ENCODE measurements at places on chromosomes 6 and 20.
A peak's percentile ranks its signal among the peaks of the same experiment; 100 is the strongest.

DNA sequence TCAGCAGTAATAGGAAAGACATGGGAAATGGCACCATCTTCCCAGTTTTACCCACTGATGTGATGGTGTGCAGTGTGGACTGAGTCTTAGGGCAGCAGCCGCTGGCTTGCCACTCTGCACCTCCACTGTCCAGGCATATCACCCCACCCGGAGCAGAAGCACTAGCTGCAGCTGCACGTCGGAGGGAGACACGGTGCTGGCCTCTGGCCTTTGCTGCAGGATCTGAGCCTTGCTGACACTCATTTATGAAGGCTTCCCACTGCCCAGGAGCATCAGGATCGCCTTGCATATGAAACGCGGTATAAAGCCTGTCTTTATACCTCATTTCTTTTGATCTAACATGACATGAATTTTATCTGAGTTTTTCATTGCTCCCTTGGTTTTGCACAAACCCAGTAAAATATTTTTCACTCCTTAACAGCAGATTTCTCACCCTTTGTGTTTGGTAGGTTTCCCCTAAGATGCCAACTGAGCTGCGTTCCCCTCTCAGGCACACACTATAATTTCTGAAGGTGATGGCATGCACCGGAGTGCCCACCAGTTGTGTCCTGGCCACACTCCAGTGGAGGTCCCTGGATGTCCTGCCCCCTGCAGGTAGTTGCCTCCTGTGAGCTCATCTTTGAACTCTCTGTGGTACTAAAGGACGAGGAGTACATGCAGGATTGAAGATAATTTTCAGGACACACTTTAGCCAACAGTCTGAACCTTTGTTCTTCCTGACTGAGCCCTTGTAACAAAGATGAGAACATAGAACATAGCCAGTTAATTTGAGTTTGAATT is 9.0 kb upstream of the EXOC2 start:
- DNase-seq, result no peak

DNA sequence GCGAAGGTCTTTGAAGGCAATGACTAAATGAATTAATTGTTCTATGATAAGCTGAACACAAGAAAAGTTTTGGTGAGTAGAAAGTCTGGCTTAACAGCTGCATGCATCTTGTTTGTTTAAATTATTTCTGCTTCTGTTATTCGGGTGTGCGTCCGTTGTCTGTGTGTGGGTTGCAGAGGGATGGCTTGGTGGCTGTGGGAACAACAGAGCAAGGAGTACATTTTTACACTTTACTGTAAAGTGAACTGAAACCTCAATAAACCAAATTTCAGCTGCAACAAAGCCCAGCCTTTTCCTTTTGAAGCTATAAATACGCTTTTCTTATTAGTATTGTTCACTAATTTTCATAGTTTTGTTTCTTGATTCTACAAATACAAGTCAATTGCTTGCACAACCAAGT is 3.5 kb upstream of the LAMP5 start:
- DNase-seq, result no peak

DNA sequence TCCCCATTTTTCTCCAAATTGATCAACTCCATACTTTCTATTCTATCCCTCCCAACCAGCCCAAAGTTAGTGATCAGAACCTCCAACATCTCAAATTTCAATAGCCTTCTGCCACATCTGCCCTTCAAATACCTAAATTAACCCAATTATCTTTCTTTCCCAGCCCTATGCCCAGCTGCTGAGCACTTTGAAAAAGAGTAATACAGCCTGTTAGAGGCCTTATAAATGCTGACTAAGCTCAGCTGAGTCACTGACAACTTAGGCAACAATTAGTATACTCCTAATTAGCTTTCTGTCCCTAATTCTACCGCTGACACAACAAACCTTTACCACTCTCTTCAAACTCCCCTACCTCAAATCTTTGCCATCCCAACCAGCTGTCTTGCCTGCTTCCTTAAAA is 23.5 kb downstream of the RUNX2 start:
- DNase-seq, result no peak

DNA sequence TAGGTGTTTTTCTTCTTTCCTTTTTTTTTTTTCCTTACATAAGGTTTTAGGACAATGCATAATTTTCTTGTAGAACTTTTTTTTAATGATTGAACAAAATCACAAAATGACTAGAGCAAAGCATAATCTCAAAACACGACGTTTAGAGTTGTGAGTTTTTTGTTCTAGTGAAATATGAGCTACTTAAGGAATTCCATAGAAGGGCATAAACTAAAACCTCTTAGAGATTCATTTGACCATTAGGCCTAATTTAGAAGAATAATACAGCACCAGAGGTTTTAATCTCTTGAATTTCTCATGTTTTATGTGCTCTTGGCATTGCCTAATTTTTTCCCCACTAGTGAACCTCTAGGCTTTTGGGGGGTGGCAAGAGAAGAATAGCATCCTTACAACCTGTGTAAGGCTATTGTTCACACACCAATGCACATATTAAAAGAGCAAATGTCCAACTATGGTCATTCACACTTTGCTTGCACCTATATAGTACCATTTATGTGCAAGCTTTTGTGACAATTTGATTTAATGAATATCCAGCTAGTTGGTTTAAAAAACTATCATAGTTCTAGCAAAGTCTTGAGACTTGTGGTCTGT is 44.6 kb downstream of the HMGN3 start:
- no peak for DNase-seq

DNA sequence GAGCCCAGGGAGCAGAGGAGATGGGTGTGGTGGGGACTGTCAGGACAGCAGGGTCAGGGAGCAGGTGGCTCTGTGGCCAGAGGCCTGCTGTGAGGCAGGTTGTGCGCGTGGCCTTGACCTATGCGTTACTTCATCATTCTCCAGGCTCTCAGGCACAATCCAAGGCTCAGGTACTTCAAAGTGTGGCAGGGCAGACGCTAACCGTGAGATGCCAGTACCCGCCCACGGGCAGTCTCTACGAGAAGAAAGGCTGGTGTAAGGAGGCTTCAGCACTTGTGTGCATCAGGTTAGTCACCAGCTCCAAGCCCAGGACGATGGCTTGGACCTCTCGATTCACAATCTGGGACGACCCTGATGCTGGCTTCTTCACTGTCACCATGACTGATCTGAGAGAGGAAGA is 535 bp downstream of the NCR2 start:
- no peak for DNase-seq

DNA sequence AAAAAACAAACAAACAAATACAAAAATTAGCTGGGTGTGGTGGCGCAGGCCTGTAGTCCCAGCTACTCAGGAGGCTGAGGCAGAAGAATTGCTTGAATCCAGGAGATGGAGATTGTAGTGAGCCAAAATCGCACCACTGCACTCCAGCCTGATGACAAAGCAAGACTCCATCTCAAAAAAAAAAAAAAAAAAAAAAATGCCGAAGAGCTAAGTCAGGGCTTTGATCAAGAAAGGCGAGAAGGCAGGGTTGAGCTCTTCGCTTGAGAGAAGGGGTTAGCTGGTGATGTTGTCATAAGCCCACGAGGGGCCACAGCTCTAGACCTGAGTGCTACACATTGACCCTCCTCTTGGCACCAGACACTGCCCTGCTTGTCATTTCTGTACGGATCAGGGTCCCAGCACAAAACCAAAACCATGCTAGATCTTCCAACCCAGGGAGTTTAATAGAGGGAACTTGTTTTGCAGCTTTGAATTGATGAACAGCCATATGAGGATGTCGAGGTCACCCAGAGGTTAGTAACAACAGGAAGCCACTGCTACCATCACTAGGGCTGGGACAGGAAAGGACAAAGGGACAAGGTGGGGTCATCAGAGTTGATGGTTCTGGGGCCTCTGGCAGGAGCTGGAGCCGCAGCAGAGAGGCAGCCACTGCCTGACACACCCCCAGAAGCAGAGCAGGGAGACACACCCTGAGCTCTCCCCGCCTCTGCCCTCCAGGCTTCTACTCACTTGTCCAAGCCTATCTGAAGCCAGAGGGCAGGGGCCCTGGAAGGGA is 122.7 kb downstream of the SNX5 start:
- DNase-seq, result no peak

GRCh38 chr6:56652994-56653393 is 10.3 kb upstream of the DST start:
- no peak for DNase-seq

DNA sequence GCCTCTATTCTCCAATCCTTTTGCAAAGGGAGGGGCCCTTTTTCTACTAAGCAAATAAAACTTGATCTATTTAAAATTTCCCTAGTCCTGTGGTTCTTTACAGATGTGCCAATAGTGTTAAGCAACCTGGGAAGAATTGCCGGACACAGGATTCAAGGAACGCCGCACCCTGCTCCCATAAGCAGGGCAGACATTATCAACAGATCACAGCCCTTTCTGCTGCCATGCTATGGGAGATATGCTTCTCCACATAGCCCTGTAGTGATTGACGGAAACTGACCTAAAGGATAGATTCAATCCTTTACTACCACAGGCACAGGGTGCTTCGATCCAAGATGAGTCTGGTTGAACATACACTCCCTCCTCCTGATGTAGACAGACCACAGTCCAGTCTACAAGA is 118.4 kb upstream of the TRAF3IP2 start:
- no peak for DNase-seq

DNA sequence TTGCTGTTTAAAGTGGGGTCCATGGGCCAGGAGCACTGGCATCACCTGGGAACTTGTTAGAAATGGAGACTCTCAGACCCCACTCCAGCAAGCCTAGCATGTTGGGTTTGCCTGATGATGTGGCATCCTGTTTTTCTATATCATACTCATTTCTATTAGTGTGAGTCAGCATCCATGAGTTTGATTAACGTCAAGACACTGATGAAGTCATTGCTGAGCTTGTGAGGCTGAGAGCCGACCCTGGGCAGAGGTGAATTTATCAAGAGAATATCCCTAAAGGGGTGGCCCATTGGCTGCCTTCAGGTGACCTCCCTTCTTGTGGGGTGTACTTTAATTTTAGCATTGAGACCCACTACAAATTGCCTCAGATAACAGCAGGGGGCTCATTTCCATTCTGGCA is 43.4 kb upstream of the RNF144B start:
- DNase-seq, result peak; percentile 44

DNA sequence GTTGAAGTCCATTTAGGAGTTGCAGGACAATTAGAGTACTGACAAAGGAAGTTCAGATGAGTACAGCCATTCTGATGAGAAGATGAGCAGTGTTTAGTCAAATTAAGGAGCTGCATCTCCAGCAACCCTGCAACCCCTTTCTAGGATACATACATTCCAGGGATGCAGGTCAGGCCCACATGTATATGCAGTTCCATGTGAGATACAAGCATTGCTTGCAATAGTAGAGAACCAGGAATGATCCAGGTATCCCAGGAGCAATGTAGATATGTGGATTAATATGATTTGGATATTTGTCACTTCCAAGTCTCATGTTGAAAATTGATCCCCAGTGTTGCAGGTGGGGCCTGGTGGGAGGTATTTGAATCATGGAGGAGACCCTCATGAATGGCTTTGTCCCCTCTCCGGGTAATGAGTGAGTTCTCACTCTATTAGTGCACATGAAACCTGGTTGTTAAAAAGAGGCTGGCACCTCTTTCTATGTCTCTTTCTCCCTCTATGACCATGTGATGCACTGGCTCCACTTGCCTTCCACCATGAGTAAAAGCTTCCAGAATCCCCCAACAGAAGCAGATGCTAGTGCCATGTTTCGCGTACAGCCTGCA is 6.4 kb downstream of the HLA-DPA1 start:
- DNase-seq, result no peak

- DNase-seq, result no peak
Measured at GRCh38 chr6:164230259-164230658, 815.7 kb downstream of the QKI start.

- DNase-seq, result no peak
Measured at GRCh38 chr6:108742041-108742440, 106.2 kb upstream of the ARMC2 start.

DNA sequence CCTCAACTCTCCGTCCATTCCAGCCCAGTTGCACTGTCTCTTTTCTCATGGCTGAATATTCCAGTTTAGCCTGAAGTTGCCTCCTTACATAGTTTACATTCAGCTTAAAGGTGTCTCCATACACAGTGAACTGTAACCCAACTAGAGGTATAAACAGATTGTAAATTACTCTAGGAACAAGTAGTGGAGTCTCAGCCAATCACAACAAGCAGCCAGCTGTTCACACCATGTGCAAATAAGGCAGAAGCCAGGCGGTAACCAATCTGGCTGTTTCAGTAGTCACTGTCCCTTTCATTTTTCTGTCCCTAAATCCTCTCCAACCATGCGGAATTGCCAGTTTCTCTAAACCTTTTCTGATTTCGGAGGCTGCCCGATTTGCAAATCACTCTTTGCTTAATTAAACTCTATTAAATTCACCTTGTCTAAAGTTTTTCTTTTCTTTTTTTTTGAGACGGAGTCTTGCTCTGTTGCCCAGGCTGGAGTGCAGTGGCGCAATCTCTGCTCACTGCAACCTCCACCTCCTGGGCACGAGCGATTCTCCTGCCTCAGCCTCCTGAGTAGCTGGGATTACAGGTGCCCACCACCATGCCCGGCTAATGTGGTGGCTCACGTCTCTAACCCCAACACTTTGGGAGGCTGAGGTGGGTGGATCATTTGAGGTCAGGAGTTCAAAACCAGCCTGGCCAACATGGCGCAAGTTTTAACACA is 37.6 kb upstream of the GFOD1 start:
- DNase-seq, result no peak

GRCh38 chr6:33758815-33759216 is 12.1 kb upstream of the IP6K3 start:
- DNase-seq, result no peak

DNA sequence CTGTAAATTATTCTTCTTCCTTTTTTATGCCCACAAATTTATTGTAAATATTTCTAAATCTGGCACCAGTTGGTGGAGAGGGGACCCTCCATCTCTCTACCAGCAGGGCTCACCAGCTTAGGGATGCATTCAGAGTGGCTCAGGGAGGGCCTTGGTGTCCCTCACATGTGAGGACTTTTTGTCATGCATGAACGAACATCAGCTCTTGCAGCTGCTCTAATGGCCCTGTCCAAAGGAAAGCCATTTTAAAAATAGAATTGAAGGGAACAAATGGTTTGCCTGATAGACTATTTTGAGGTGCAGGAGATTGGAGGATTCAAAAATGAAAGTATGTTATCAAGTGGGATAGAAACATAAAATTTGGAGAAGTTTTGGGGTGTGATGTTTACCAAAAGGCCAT is 37.5 kb upstream of the KLHL31 start:
- DNase-seq, result no peak

DNA sequence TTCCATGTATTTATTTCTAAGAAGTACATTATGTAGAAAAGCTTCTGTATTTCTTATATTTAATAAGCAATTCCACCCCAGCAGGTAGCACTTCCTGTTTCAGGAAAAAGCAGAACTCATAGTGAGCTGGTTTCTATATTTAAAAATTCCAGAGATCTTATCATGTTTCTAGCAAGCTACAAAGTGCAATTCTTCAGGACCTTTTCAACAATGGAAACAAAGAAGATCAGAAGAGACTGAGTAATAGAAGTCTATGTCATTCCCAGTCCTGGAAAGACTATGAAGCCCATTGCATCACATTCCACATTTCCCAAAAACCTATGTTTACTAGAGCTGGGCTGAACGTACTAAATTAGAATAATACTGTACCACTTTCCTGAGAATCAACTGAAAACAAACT is 302.6 kb upstream of the NRSN1 start:
- DNase-seq, result no peak

- DNase-seq, result no peak
Measured at GRCh38 chr6:130252527-130253237, 29.9 kb upstream of the SAMD3 start.

- DNase-seq, result no peak
Measured at GRCh38 chr6:163404825-163405265, 9.7 kb upstream of the QKI start.

GRCh38 chr20:62624325-62624690 is 18.0 kb upstream of the SLCO4A1 start:
- DNase-seq, result no peak
